ENCODE measurements at places on chromosomes 3 and 15. TPM values are rescaled to one million over a fixed set of nuclear protein-coding genes. Genes with fewer than 3 reads are reported as not detected.

DNA sequence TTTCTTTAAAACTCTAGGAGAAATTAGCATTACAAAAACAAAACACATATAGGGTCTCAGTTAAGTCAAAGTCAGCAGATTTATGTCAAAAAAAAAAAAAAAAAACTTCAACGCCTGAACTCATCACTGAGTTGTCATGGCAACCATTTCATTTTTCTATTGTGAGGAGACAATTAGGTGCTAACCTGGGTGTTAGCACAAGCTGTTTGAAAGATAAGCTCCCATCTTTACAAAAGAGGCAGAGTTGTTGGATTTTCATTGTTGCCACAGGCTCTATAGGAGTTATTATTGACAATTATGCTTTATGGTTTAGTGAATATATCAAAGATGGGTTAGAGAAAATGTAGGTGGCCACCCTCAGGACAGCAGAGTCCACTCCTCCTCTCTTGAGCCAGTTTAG, 806.9 kb downstream of the GRM7 start:
- no peak overlapping the region for H3K27ac ChIP-seq
- H3K4me3 ChIP-seq, result no peak overlapping the region
- H3K27me3 ChIP-seq, result no peaks in the 10 kb centered on the region
- no peaks in the 10 kb centered on the region for H3K4me1 ChIP-seq
- no peaks in the 10 kb centered on the region for H3K36me3 ChIP-seq
- DNase-seq, result no peak

GRCh38 chr3:96012939-96013338, 801.5 kb upstream of the EPHA6 start:
- no peaks in the 10 kb centered on the region for H3K4me1 ChIP-seq
- no peaks in the 10 kb centered on the region for H3K36me3 ChIP-seq
- DNase-seq, result no peak
- no peak overlapping the region for H3K27ac ChIP-seq
- H3K4me3 ChIP-seq, result no peak overlapping the region
- no peaks in the 10 kb centered on the region for H3K27me3 ChIP-seq

DNA sequence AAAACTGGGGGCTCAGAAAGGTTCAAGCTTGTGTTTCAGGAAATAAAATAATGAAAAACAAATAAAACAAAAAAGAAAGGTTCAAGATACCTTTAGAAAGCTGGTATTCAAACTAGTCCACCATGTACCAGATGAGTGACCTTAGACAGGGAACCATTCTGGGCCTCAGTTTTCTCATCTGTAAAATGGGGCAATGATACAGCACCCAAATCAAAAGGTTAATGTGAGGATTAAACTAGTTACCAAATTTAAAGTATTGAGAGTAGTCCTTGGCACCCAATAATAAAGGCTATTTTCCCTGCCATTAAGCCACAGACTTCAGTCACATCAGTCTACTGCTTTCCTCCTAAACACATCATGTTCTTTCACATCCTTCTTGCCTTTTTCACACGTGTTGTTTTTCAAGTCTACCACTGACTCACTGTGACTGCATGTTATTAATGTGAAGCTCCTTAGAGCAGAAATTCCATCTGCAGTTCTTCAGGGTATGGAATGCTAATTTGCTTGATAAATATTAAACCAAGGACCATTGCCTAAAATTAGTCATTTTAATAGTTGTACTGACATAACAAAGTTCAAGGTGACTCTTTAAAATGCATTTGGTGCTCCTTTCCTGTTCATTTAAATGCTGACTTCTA, 19.9 kb downstream of the TAMM41 start:
- H3K4me1 ChIP-seq, result no peaks in the 10 kb centered on the region
- no peak for DNase-seq
- no peak overlapping the region for H3K27ac ChIP-seq
- peaks cover 38% of the 10 kb centered on the region for H3K36me3 ChIP-seq
- H3K27me3 ChIP-seq, result no peaks in the 10 kb centered on the region
- H3K4me3 ChIP-seq, result no peak overlapping the region

- H3K27me3 ChIP-seq, result no peaks in the 10 kb centered on the region
- peaks cover 92% of the 10 kb centered on the region for H3K36me3 ChIP-seq
- no peak overlapping the region for H3K4me3 ChIP-seq
- peaks cover 4% of the 10 kb centered on the region for H3K4me1 ChIP-seq
These were observed 27.1 kb downstream of the EIF2AK4 start for GRCh38 chr15:39961051-39961450.

DNA sequence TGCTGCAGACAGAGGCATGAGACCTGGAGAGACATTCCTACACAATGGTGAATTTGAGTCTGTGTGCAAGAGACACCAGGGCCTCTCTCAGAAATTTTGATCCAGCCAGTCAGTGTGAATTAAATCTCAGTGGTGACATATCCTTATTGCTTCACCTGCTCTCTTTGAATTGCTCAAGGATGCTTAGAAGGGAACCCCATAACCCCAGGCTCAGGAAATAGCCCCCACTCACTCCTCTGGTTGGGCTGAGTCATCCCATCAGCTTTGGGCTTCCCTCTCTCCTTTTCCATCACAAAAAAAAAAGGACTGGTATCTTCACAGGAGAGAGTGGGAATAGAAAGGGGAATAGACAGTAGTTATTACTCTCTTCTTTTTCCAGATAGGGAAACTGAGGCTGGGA, 33.0 kb upstream of the LARS2 start:
- no peak for DNase-seq
- no peak overlapping the region for H3K4me3 ChIP-seq
- H3K36me3 ChIP-seq, result no peaks in the 10 kb centered on the region
- H3K27ac ChIP-seq, result no peak overlapping the region

GRCh38 chr15:82548700-82549099, 8.4 kb upstream of the RPS17 start:
- no peaks in the 10 kb centered on the region for H3K4me1 ChIP-seq
- no peak for DNase-seq
- no peak overlapping the region for H3K27ac ChIP-seq
- no peak overlapping the region for H3K4me3 ChIP-seq
- no peaks in the 10 kb centered on the region for H3K27me3 ChIP-seq
- peaks cover 10% of the 10 kb centered on the region for H3K36me3 ChIP-seq

- no peak overlapping the region for H3K27ac ChIP-seq
- H3K27me3 ChIP-seq, result no peaks in the 10 kb centered on the region
- no peak overlapping the region for H3K4me3 ChIP-seq
- H3K36me3 ChIP-seq, result no peaks in the 10 kb centered on the region
- H3K4me1 ChIP-seq, result no peaks in the 10 kb centered on the region
These were observed 26.1 kb upstream of the SSR3 start for GRCh38 chr3:156581033-156581432.

- no peaks in the 10 kb centered on the region for H3K4me1 ChIP-seq
- no peak for DNase-seq
- H3K27me3 ChIP-seq, result no peaks in the 10 kb centered on the region
- H3K4me3 ChIP-seq, result no peak overlapping the region
- H3K36me3 ChIP-seq, result no peaks in the 10 kb centered on the region
These were observed 23.5 kb upstream of the ZNF639 start for GRCh38 chr3:179299316-179299715.

GRCh38 chr3:194489736-194490612, 3.2 kb upstream of the ATP13A3 start:
- H3K4me1 ChIP-seq, result peaks cover 17% of the 10 kb centered on the region
- no peak for DNase-seq
- H3K4me3 ChIP-seq, result no peak overlapping the region
- peak overlapping the region; percentile 93 for H3K27ac ChIP-seq

GRCh38 chr3:30577788-30578187, 28.6 kb upstream of the TGFBR2 start:
- no peak overlapping the region for H3K4me3 ChIP-seq
- no peak for DNase-seq
- no peaks in the 10 kb centered on the region for H3K4me1 ChIP-seq
- no peaks in the 10 kb centered on the region for H3K27me3 ChIP-seq

DNA sequence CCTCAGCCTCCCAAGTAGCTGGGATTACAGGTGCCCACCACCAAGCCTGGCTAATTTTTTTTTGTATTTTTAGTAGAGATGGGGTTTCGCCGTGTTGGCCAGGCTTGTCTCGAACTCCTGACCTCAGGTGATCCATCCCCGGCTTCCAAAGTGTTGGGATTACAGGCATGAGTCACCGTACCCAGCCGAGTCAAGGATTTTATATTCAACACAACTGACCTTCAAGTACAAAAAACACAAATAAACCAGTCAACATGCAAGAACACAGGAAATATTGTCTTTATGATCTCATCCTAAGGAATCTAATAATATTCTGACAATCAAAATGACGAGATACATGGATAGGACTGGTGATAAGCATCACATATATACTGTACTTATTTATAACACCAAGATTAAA, 37.9 kb downstream of the TJP1 start:
- peaks cover 26% of the 10 kb centered on the region for H3K4me1 ChIP-seq
- no peaks in the 10 kb centered on the region for H3K27me3 ChIP-seq
- H3K36me3 ChIP-seq, result no peaks in the 10 kb centered on the region

DNA sequence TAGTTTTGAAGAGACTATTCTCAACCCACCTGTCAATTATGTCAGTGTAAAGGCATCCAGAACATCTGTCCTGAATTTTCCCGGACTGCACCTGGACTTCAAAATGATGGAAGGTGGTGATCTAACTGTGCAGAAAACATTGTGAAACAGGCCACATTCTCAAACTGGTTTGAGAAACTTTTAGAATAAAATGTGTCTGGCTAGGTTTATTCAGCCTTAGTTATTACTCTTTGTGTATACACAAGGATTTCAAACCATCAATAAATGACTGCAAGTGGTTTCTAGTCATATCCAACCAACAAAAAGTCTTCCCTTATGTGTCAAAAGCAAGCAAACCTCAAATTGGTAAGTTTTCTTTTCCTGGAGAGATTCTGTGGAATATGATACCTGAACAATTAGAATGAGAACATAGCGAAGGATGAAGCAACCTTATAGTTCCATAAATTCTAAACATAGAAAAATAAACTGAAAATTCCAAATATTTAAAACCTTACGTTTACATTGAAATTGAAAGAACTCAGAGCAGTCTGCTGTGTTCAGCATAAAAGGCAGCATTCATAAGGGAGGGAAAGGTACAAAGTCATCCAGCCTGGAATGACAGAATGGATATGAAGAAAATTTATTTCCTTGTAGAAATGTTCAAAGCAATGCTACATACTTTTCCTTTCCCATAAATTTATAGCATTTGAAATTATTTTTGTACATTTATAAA, 306.6 kb upstream of the TGFBR2 start:
- H3K4me1 ChIP-seq, result no peaks in the 10 kb centered on the region
- no peak for DNase-seq
- H3K4me3 ChIP-seq, result no peak overlapping the region

GRCh38 chr3:157130467-157131251, 29.3 kb downstream of the CCNL1 start:
- peaks cover 79% of the 10 kb centered on the region for H3K4me1 ChIP-seq
- no peak overlapping the region for H3K4me3 ChIP-seq
- peak; percentile 86 for DNase-seq
- H3K27me3 ChIP-seq, result no peaks in the 10 kb centered on the region
- H3K36me3 ChIP-seq, result no peaks in the 10 kb centered on the region

GRCh38 chr15:34799149-34800101, 4.1 kb upstream of the ACTC1 start:
- H3K36me3 ChIP-seq, result no peaks in the 10 kb centered on the region
- H3K4me1 ChIP-seq, result peaks cover 12% of the 10 kb centered on the region
- peak; percentile 43 for DNase-seq
- H3K4me3 ChIP-seq, result no peak overlapping the region
- no peak overlapping the region for H3K27ac ChIP-seq
- peaks cover 26% of the 10 kb centered on the region for H3K27me3 ChIP-seq

- no peak for DNase-seq
- H3K27me3 ChIP-seq, result no peaks in the 10 kb centered on the region
- H3K4me1 ChIP-seq, result peaks cover 9% of the 10 kb centered on the region
- no peak overlapping the region for H3K4me3 ChIP-seq
These were observed 20.1 kb downstream of the ZNF80 start for GRCh38 chr3:114217266-114217665.

- H3K36me3 ChIP-seq, result peaks cover 5% of the 10 kb centered on the region
- H3K27ac ChIP-seq, result no peak overlapping the region
- DNase-seq, result no peak
- no peaks in the 10 kb centered on the region for H3K4me1 ChIP-seq
These were observed 15.0 kb downstream of the CEP70 start for GRCh38 chr3:138578961-138579574.

DNA sequence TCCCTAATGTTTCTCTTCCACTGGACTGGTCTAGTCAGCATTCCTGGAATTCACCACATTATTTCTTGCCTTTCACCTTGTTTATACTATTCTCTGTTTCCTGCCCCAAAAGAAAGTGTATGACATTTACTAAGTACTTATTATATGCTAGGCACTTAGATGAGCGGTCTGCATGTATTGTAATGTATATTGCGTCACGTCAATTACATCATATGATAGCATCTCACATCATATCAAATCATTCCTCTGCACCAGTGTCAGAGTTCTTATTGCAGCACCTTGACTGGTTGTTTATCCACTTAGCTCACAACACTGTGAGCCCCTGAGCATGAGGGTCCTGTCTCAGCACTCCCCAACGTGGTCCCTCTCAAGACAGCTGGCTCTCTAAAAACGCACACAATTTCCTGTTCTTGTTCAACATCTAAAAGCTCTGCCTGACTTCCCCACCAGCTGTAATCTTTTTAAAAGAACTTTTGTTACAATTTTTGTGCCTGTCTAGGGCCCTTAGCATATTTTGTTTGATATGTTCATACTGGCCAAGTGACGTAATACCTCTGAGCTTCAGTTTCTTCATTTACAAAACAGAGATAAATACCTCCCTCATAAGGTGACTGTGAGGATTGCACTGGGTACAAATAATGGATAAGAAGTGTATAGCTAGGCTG, 58.8 kb downstream of the ARHGAP31 start:
- H3K27ac ChIP-seq, result peak overlapping the region; percentile 44
- H3K36me3 ChIP-seq, result no peaks in the 10 kb centered on the region
- no peak overlapping the region for H3K4me3 ChIP-seq
- no peaks in the 10 kb centered on the region for H3K27me3 ChIP-seq
- H3K4me1 ChIP-seq, result peaks cover 4% of the 10 kb centered on the region

- H3K27ac ChIP-seq, result no peak overlapping the region
- no peak overlapping the region for H3K4me3 ChIP-seq
- no peak for DNase-seq
- H3K27me3 ChIP-seq, result no peaks in the 10 kb centered on the region
These were observed 694.6 kb downstream of the TUSC7 start for GRCh38 chr3:117404141-117404540.

- H3K4me1 ChIP-seq, result no peaks in the 10 kb centered on the region
- H3K27me3 ChIP-seq, result no peaks in the 10 kb centered on the region
- H3K36me3 ChIP-seq, result no peaks in the 10 kb centered on the region
- H3K27ac ChIP-seq, result no peak overlapping the region
- no peak for DNase-seq
- H3K4me3 ChIP-seq, result no peak overlapping the region
These were observed 321.6 kb upstream of the EPHA3 start for GRCh38 chr3:88785841-88786240.

Gene CMTM8
- total RNA-seq, result not detected

Gene PLA2G4F
- 3.5 TPM for total RNA-seq

Gene GOLGA6L22
- total RNA-seq, result not detected

Gene NANOGP8
- not detected for total RNA-seq
